Suppressor macrophage (primary cell): ENCODE measurements at places on chromosomes 16 and 17.

DNA sequence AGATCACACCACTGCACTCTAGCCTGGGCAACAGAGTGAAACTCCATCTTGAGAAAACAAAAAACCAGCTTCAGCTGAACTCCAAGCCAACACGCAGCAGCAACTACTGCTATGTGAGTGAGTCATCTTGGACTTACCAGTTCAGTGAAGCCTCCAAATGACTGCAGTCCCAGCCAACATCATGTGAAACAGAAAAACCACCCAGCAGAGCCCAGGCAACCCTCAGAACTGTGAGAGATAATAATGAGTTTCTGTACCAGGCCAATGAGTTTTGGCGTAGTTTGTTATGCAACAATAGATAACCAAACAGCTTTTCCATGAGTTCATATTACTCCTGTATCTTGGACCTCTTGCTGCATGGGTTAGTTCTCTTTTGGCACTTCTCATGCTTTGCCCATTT lies 23.3 kb downstream of the PHF12 start:
- no peak for DNase-seq

DNA sequence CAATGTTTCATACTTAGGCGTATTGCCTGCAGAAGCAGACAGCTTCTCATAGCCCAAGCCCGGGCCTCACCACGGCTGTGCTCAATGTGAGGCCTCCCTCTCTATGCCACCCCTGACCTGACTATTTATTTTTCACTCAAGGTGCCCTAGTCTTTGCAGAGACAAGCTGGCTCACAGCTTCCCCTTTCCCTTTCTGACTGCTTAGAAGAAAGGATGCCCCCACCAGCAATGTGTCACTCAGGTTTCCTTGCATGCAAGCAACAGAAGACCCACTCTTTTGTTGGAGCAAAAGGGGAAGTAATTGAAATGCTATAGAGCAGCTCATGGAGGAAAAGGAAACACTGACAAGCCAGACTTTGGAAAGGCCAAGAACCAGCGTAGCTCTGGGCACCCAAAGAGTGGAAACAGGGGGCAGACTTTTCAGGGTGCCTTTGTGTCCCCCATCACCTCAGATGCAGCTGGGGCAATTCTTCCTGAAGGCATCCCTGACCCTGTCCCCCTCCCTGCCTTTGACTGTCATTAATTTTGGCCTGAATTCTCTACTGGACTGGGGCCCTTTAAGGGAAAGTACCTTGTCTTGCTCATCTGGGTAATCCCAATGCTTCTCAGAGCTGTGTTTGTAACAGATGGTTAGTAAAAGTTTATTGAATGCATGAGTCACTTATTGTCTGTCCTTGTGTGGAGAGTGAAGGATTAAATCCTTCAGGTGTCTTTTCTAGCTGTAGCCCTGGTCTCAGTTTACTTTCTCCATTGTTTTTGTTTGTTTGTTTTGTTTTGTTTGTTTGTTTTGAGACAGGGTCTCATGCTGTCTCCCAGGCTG lies 17.8 kb downstream of the RGS9 start:
- peak; percentile 76 for DNase-seq

DNA sequence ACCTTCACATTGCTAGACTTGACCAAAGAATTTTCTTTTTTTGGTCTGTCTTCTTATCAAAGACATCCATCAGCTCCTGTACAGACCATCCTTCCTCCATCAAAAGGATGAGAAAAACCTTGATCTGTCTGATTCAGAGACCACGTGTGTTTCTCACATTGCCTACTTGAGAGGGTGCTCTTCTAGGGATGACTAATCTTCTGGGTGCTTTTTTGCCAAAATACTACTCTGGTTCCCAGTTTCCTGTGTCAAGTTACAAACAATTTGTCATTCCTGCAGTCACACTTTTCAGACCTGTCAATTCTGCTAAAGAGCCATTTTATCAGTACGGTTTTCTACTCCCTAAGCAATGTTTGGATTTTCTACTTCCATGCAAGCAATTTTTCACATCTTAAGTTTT lies 492.2 kb downstream of the CDH11 start:
- no peak for DNase-seq

DNA sequence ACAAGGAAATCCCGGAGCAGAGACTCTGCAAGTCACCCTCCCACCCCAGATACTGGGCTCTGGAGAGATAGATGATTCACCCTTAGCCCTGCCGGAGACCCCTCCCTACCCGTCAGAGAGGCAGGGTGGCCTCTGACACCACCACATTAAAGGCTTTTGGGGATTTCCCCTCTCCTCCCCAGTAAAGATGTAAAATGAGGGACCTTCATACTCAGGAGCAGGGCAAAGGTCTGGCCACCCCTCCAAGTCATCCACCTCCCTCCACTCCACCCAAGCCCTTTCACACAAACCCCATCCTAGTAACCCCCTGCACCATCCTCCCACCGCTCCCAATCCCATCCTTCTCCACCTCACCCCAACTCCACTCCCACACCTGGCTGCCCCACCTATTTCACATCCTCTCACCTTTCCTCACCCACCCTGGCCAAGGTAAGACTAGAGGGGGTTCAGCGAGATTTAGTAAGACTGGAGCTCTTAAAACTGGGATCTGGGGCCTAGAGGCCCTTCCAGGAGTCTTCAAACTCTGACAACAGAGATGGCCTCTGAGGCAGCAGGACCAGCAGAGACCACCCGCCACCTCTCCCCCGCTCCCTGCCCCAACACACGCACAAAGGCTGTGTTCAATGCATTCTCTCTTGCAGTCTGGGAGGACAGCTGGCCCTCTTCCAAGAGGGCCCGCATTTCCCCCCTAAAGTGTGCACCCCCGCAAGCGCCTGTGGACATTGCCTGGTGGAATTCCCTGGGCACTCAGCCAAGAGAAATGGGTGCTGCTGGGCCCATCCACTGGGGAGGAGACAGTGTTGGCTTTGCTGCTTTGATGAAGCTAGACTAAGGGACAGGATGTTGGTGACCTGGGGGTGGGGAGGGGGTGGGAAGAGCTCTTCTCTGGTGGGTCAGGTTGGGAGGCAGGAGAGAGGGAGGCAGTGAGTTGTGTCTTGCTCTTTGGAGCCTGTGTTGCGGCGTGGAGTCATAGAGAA lies 1.1 kb downstream of the ABAT start:
- no peak for DNase-seq

- no peak for DNase-seq
Measured at GRCh38 chr16:53486230-53486629, 16.8 kb downstream of the AKTIP start.

- no peak for DNase-seq
Measured at GRCh38 chr16:50035468-50035992, 10.5 kb downstream of the CNEP1R1 start.

DNA sequence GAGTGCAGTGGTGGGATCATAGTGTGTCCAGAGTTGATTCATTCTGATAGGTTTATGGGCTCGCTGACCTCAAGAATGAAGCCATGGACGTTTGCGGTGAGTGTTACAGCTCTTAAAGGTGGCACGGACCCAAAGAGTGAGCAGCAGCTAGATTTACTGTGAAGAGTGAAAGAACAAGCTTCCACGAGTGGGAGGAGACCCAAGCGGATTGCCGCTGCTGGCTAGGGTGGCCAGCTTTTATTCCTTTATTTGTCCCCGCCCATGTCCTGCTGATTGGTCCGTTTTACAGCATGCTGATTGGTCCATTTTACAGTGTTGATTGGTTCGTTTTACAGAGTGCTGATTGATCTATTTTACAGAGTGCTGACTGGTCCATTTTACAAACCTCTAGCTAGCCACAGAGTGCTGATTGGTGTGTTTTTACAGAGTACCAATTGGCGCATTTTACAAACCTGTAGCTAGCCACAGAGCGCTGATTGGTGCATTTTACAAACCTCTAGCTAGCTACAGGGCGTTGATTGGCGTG lies 17.5 kb downstream of the CACNG4 start:
- DNase-seq, result no peak

GRCh38 chr16:3988824-3989223 lies 108.3 kb upstream of the CREBBP start:
- no peak for DNase-seq

GRCh38 chr17:34365340-34365739 lies 2.3 kb upstream of the CCL1 start:
- DNase-seq, result no peak
